Stimulated activated CD8-positive, alpha-beta memory T cell treated with anti-CD3 and anti-CD28 coated beads, Interleukin-7, amount 100 ng/mL, for 48 hours (primary cell): ENCODE measurements at places on chromosomes 7 and 10.

GRCh38 chr7:134966691-134967090 is 19.6 kb upstream of the AGBL3 start:
- DNase-seq, result no peak

GRCh38 chr10:74262856-74263255 is 111.8 kb downstream of the ADK start:
- DNase-seq, result no peak

DNA sequence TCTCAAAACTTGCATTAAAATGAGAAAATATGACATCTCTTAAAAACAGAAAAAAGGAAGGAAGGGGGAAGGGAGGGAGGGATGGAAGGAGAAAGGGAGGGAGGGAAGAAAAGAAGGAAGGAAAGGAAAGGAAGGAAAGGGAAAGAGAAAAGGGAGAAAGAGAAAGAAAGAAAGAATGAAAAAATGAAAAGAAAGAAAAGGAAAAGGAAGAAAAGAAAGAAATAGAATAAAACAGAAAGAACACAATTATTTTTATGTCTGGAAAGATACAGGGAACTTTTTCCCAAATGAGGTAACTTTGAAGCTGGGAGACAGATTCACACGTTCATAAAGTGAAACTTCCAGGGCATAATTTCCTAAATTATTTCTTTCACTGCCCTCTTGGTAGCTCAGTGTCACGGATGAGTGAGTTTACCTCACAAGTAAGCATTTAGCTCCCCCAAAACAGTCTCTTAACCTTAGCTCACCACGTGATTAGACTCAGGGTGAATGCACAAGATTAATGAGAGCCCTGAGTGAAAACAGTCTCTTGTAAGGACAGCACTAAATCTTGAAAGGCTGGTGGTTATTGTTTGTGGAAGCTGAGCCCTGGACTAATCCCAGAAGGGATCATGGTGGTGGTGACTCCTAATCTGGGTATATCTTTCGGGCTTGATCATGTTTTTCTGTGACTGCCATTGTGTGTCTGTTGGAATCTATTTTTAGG is 74.1 kb upstream of the HDAC9 start:
- DNase-seq, result no peak

- no peak for DNase-seq
These were observed 8.1 kb downstream of the CRYGN start for GRCh38 chr7:151431768-151432311.

DNA sequence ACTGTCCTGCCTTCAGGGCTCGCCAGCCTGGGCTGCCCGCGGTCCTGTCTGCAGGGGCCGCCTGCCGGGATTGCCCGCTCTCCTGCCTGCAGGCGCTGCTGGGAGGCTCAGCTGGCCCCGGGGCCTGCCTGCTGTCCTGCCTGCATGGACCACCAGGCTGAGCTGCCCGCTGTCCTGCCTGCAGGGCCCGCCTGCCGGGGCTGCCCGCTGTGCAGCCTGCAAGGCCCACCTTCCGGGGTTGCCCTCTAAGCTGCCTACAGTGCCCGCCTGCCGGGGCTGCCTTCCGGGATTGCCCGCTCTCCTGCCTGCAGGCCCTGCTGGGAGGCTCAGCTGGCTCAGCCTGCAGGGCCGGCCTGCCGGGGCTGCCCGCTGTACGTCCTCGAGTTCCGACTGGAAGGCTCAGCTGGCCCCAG is 164.4 kb downstream of the GLRX3 start:
- DNase-seq, result no peak

DNA sequence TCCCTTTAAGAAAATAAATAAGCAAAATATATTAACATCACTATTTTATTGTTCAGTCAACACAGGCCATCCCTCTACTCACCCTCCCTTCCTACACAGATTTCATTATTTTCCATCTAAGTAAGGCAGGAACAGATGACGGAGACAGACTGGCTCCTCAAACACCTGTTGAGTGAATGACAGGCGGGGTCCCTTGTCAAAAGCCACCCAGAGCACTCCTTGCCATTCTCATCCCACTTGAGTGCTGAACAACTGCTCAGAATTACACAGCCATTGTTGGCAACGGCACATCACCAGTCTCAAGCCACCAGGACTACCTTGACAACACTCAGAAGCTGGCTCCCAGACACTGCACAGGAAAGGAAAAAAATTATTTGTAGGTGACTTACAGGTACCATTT is 3.3 kb downstream of the GRB10 start:
- DNase-seq, result no peak

- no peak for DNase-seq
These were observed 22.3 kb downstream of the MACROH2A2 start for GRCh38 chr10:70074971-70075370.
